ENCODE measurements at places on chromosomes 2 and 18. TPM values are rescaled to one million over a fixed set of nuclear protein-coding genes. Genes with fewer than 3 reads are reported as not detected.

DNA sequence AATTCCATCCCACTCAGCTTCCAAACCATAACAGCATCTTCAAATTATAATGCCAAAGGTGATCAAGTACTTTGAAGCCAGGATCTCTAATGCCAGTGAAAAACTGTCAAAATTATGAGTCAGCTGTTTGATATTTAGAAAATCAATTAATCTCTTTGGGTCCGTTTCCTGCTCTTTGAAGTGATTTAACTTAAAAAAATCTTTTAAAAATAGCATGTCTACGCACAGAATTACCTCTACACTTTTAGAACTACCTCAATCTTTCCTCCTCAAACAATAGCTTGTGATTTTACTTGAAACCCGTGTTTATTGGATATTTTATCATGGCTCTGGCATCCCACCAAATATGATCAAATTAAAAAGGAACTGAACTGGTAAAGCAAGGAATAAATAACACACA, 31.3 kb upstream of the TANK start:
- DNase-seq, result no peak

DNA sequence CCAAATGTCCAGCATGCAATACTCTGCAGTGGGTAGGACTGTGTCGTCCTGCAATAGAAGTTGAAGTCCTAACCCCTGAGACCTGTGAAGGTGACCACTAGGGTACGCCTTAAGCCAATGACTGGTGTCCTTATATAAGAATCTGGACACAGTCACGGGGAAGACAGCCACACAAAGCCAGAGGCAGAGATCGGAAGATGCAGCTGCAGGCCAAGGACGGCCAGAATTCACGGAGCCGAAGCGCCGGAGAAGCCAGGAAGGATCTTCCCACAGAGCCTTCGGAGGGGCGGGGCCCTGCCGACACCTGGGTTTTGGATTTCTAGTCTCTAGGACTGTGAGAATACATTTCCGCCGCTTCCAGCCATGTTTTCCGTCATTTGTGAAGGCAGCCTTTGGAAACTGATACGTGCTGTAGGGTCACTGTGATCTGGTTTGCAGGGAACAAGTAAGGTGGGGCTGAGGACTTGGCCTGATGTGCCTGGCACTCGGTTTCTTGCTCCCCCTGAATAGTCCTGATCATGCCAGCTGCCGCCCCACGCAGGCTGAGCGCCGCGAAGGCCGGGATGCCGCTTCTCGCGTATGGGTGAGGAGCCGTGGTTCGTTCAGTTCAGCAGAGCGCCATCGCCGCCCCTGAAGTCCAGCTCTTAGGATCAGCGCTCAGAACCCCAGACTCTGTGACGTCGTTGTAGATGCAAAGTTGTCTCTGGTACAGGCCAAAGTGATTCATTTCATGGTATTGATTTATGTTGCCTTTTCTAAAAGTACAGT, 38.7 kb downstream of the PTGR3 start:
- DNase-seq, result no peak

GRCh38 chr18:55592106-55592505, 4.1 kb upstream of the TCF4 start:
- DNase-seq, result no peak

IDH1 gene
- 70.6 TPM for total RNA-seq

- no peak for DNase-seq
Measured at GRCh38 chr18:32174719-32175118, 15.1 kb upstream of the MEP1B start.

GCG gene
- not detected for total RNA-seq

RSAD2 gene
- 5.1 TPM for total RNA-seq

- DNase-seq, result no peak
Measured at GRCh38 chr2:71462641-71463341, 9.4 kb downstream of the DYSF start.

DNA sequence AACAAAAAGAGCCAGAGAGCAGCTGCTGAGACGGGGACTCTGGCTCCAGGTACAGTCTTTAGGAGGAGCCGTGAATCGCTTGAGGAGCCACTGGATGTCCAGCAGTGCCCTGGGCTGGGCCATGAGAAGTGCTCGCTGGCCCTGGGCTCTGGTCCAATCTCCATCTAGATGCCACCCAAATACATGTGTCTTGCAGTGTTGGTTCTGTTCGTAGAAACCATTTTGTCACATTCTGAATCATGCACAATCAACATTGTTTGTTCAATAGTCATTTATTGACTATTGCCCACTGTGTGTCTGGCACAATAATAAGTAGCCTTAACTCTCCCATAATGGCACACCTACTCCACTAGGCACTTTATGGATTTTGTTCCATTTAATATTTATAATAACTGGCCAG, 26.1 kb downstream of the TYMS start:
- DNase-seq, result no peak

ABCG8 gene
- under 0.01 TPM for total RNA-seq

DNA sequence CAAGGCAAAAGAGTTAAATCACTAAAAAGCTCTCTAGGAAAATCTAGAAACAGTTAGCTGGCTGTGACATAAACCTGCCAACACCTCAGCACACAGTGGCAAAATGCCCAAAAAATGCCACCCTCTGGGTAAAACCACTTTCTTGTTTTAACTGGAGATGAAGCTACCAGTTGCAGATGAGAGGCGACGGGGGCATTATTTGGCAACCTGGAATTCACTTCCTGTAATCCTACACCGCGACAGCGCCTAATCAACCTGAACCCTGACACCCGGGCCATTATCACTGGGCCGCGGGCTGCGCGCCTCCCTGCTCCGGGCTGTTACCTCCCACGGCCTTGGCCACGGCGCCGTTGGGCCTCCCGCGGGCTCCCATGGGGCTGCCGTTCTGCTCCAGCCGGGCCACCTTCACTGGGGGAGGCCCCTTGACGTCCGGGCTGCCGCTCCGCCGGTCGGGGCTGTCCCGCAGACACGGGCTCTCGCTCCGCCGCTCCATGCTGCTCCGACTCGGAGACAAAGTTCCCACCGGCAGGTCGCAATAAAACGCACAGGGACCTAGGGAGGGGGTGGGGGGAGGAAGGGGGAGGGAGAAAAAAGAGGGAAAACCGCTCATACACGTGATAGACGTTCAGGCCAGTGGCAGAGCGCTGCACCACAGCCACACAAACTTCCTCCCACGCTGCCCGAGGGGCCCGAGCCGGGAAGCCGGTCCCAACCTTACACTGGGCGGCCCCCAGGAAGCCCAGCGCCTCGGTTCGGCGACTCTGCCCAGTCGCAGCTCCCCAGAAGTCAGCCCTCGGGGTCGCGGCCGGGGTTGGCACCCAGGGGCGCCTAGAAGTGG, 2.0 kb downstream of the SATB2 start:
- no peak for DNase-seq

- DNase-seq, result no peak
Measured at GRCh38 chr2:38178556-38179419, 102.8 kb upstream of the CYP1B1 start.

UGT1A6 gene
- total RNA-seq, result 3.0 TPM

HTR2B gene
- total RNA-seq, result 0.30 TPM

DNA sequence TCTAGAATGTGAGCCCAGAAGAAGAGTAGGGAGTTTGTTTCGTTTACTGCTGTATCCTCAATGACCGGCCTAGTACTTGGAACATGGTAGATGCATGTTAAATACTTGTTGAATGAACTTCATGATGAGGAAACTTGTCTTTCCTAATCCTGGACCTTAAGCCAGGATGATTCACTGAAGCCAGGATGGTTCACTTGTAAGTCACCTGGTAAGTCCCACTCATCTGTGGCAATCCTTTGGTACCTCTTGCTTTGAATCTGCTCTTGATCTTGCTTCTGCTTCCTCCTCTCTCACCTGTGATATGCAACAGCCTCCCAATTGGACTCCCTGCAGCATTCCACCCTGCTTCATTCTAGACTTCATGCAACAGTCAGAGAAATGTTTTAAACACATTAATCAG, 43.6 kb downstream of the QPCT start:
- no peak for DNase-seq

GRCh38 chr2:214577769-214578168, 166.9 kb downstream of the VWC2L start:
- no peak for DNase-seq

GRCh38 chr2:138329591-138329990, 172.0 kb upstream of the SPOPL start:
- no peak for DNase-seq

CELF4 gene
- 0.69 TPM for total RNA-seq

GRCh38 chr2:25790074-25790790, 88.1 kb downstream of the ASXL2 start:
- no peak for DNase-seq

GRCh38 chr2:207617011-207617671, 8.1 kb downstream of the METTL21A start:
- DNase-seq, result no peak

GPR55 gene
- not detected for total RNA-seq

DNA sequence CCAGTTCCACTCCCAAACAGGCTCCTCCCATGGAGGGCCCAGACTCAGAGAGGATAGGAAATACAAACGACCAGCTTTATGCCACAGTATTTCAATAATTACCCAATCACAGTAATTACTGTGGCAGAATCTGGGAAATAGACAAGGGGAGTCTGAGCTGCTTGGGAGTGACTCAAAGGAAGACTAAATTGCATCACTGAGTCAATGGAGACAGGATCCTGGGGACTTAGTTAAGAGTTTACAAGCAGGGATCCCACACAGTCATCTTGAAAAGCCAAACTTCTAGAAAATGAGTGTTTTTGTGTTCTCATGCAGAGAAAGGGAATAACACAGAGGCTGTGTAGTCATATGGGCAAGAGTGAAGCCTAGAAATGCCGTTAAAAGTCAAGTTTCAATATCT, 1142.1 kb downstream of the CNTNAP5 start:
- no peak for DNase-seq

GRCh38 chr18:75143851-75144250, 65.1 kb downstream of the PTGR3 start:
- no peak for DNase-seq
